H1 (cell line): ENCODE measurements at places on chromosomes 2 and 18.

DNA sequence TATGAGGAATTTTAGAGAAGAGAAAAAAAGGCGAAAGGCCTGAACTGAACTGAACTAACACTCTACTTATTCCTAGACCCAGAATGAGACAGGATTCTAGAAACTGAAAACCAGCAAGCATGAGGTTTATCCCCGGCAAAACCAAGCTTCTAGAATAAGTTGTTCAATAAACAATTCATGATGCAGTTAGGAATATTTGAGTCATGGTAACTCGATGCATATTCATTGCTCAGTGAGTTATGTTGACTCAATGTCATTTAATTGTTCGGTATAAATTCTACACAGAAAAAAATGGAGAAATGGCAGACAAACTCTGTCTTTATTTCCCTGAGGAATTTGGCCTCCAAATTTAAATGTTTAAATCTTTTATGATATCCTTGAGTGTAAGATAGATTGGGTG lies 321.5 kb downstream of the SATB2 start:
- DNase-seq, result no peak

DNA sequence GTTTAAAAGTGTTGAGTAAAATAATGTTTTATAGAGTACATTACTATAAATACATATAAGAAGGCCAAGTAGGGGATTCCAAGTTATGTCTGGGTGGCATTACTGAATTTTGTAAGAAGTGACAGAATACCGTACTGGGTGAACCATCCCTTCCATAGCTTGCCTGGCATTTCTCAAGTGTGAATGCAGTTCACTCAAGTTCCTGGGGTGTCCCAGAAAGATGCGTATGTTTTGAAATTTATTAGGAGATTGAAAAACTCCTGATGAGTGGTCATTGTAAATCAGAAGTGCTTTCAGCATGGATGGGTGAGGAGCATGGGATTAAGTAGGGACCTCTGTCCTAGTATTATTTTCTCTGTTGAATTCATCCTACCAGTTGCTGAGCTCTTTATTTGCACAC lies 103.2 kb downstream of the VAPA start:
- no peak for DNase-seq

DNA sequence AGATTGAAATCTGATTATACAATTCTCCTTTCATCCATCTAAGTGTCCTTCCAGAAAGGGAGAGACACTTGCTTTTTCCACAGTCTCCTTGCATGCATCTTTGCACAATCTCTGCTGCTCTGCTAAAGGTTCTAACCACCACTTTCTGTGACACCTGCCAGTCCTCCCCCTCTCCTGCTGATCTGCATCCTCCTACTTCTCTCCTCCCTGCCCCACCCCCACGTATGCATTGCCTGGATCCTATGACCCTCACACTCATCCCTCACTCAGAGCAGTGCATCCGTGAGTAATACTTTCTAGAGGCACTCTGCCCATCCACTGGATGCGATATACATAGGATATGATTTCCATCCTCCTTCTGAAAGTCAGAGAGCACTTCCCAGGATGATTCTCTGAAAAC lies 27.7 kb upstream of the TRAPPC8 start:
- no peak for DNase-seq

- DNase-seq, result no peak
Observed at GRCh38 chr18:31835528-31836133, 75.0 kb upstream of the SLC25A52 start.

DNA sequence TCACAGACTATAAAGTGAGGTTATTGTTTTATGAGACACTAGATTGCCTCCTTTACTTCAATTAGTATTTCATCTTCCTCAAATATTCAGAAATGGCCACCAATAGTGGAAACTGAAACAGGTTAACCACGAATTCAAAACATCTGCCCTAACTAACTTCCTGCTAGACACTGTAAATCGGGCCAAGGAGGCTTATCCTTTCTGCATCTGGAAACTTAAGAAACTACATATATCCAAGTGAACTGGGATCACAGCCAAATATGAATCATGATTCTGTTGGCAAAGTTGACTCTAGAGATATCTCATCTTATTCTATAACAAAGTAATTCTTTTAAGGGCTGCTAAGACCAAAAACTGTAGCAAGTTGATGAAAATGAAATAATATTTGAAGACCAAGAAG lies 136.6 kb upstream of the ZC3H15 start:
- no peak for DNase-seq

GRCh38 chr2:53087874-53088461 lies 679.6 kb upstream of the CHAC2 start:
- no peak for DNase-seq

- no peak for DNase-seq
Observed at GRCh38 chr2:234795272-234795920, 156.4 kb upstream of the SH3BP4 start.

DNA sequence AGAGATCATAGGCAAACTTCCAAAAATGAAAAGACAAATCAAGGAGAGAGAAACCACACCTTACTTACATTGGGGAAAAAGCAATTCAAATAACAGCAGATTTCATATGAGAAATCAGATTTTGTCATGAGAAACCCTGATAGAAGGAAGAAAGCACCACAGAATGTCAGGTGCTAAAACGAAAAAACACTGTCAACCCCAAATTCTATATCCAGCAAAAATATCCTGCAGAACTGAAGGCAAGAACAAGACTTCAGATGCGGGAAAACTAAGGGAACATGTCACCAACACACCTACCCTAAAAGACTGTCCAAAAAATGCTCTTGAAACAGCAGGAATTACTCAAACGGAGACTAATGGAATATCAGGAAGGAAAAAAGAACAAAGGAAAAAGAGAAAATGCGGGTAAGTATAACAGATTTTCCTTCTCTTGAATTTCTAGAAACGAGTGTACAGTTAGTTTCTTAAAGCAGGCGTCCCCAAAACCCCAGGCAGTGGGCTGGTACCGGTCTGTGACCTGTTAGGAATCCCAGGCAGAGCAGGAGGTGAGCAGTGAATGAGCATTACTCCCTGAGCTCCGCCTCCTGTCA lies 7.3 kb upstream of the ID2 start:
- no peak for DNase-seq

DNA sequence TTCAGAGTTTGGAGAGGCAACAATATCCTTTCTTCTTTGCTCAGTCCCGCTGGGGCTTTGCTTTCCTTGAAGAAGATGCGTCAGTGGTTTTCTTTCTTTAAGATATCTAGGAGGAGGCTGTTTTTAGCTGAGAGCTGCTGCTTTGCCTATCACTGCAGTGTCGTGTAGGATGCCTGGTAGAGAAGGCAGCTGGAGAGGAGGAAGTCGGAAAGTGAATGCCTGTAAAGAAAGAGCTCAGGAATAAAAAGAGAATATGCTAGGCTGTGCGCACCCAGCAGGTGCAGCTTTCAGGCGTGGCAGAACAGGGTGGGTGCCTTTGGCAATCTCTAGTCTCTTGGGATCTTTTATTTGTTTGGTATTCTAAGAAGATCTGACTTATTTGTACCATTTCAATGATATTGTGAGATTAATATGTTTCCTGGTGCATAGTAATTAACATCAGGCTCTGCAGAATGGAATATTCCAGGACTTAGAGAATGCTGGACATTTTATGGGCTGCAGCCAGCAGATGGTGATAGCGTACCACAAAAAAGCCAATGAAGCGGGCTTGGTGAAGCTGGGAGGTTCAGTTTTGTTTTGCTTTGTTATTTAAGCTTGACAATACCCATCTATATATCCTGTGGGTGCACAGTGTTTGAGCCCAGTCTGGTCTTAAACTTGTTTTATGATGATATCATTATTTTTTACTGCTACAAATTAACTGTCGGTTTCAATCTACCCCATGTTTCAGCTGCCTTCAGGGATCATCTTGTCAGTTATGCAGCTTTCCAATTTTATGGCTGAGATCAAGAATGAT lies 34.9 kb downstream of the CAVIN2 start:
- DNase-seq, result no peak

DNA sequence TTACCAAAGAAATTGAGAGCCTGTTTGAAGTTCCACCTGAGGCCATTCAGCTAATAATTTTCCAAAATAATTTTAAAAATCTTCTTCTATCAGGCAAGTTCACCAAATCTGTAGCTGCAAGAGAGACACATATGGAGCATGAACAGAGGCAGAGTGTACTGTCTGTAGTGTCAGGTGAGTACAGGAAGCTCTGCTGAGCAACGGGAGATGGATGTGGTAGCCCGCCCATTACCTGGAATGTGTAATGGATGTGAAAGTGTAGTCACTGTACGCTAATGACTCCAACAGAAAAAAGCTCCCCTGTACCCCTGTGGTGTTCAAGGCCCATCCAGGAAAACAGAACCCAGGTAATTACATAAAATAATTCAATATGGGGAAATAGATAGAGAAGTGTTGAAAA lies 311.5 kb downstream of the LRRTM4 start:
- DNase-seq, result no peak

GRCh38 chr2:192515937-192516336 lies 321.2 kb upstream of the TMEFF2 start:
- DNase-seq, result no peak

- DNase-seq, result no peak
Observed at GRCh38 chr2:161173541-161174194, 13.4 kb downstream of the TANK start.

- DNase-seq, result no peak
Observed at GRCh38 chr2:232896720-232897597, 26.9 kb downstream of the SNORC start.

GRCh38 chr2:54984476-54984875 lies 65.8 kb downstream of the RTN4 start:
- DNase-seq, result no peak

DNA sequence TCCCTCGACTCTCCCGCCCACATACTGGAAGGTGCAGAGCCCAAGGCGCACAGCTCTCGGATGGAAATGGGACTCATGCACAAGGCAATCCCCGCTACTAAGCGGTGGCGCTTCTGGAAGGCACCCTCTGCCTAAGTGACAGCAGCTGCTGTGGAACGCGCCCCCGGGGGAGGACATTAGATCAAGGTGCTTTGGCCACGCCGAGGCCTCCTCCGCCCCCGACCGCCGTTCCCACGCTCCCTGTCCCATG lies 202 bp downstream of the MCEE start:
- DNase-seq, result peak; percentile 38

DNA sequence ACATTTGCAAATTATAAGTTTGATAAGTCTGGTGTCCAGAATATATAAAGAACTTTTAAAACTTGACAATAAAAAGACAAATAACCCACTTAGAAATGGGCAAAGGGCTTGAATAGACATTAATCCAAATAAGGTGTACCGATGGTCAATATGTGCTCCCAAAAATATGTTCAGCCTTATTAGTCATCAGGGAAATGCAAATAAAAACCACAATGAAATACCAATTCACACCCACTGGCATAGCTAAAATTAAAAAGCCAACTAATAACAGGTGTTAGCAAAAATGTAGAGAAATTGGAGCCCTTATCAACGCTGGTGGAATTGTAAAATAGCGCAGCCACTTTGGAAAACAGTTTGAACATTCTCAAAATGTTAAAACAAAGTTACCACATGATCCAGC lies 79.0 kb upstream of the SCG2 start:
- no peak for DNase-seq

GRCh38 chr2:222572751-222573174 lies 83.1 kb downstream of the FARSB start:
- no peak for DNase-seq
